ENCODE measurements at places on chromosomes 1 and 21. TPM values are rescaled to one million over a fixed set of nuclear protein-coding genes. Genes with fewer than 3 reads are reported as not detected.

GRCh38 chr1:155934097-155934935 is at the start of gene KHDC4:
Gene KHDC4, minus strand, starts transcription at chr1:155934413. Its CDS starts 40 bp downstream, at chr1:155934373.
- H3K4me3 ChIP-seq: peak within 1 kb of the TSS; percentile 96
- H3K4me1 ChIP-seq: peaks cover 42% of the 10 kb centered on the region
- H3K36me3 ChIP-seq: peaks cover 30% of the 10 kb centered on the region
- peak; percentile 97 for DNase-seq
- peak within 1 kb of the TSS; percentile 97 for H3K27ac ChIP-seq

- H3K4me1 ChIP-seq: no peaks in the 10 kb centered on the region
- no peaks in the 10 kb centered on the region for H3K36me3 ChIP-seq
- H3K27ac ChIP-seq: no peak overlapping the region
- H3K27me3 ChIP-seq: no peaks in the 10 kb centered on the region
- no peak overlapping the region for H3K4me3 ChIP-seq
These were observed 2.2 kb downstream of the REG4 start for GRCh38 chr1:119808972-119809550.

DNA sequence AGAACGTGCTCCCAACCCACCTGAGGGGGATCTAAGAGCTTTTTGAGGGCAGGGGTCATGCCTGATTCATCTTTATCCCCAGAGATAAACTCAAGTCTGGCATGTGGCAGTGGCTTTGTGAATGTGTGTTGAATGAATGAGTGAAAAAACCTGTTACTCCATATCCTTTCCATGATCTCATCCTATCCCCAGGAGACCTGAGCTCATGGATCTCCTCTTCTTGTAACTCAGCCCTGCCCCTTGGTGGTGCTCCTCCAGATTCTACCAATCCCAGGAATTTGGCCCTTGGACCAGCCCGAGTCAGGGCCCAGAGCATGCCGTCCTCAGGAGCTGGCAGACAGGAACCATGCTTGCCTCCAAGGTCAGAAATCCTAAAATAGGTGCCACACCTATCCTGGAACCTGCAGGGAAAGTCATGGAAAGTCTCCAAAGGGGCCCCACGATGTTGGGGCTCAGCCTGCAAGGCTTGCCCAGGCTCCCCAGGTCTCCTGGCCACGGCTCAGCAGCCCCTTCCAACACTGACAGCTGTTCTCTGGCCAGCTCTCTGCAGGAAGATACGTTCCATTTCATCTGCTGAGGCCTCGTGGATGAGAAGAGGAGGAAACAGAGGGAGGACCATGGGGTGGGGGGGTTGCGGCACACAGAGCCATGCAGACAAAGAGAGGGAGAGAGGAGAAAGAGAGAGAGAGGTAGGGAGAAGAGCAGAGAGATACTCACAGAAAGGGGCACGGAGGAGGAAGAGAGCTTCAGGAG is 214.6 kb downstream of the TRABD2B start:
- no peaks in the 10 kb centered on the region for H3K27me3 ChIP-seq
- H3K4me1 ChIP-seq: no peaks in the 10 kb centered on the region
- H3K4me3 ChIP-seq: no peak overlapping the region
- DNase-seq: no peak
- H3K36me3 ChIP-seq: no peaks in the 10 kb centered on the region
- no peak overlapping the region for H3K27ac ChIP-seq

DNA sequence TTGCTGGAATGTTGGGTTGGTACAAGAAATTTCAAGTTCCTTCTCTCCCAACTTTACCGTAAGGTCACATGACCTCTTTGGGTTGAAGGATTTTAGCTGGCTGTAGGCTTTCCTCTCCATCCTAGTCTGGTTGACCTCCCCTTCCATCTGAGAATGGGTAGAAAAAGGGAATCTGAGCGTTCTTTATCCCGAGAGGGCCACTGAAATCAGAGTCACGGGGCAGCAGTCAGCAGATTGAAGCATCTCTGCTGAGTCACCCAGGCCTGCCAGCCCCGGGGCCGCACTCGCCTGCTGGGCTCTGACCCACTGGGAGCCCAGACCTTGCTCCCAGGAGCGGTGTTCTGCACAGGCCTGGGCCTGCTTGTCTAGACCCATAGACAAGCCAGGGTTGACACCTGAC is 31.0 kb downstream of the TMCC2 start:
- H3K27ac ChIP-seq: no peak overlapping the region
- no peaks in the 10 kb centered on the region for H3K27me3 ChIP-seq
- peaks cover 7% of the 10 kb centered on the region for H3K4me1 ChIP-seq
- DNase-seq: no peak
- H3K36me3 ChIP-seq: no peaks in the 10 kb centered on the region

DNA sequence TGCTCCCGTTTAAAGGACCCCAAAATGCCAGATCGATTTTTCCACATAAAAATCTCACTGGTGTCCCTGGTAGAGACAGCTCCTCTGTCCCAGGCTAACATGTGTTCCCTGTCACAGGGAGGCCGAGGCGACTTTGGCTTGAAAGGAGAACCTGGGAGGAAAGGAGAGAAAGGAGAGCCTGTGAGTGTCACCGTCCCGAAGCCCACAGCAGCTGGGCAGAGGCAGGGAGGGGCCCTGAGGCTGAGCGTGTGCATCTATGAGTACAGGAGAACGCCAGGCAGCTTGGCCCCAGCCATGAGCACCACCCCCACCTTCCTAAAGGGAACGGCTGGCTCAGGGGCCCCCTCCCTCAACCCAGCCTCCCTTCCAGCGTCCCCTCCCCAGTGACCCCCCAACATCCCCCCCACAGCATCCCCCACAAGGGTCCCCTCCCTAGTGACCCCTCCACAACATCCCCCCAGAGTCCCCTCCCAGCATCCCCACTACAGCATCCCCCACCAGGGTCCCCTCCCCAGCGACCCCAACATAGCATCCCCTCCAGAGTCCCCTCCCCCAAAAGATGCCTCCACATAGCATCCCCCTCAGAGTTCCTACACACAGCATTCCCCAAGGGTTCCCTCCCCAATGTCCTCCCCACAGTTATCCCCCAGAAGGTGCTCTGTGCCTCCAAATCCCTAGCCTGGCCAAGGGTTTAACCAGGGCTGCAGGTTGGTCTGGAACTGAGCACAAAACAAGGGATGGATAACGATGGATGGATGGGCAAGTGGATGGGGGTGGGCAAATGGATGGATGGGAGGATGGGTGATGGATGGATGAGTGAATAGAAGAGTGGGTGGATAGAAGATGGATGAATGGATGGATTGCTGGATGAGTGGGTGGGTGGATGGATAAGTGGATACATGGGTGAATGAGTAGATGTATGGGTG is 25.1 kb downstream of the COL6A2 start:
- no peaks in the 10 kb centered on the region for H3K4me1 ChIP-seq
- no peak for DNase-seq
- H3K4me3 ChIP-seq: no peak overlapping the region
- H3K27me3 ChIP-seq: no peaks in the 10 kb centered on the region

DNA sequence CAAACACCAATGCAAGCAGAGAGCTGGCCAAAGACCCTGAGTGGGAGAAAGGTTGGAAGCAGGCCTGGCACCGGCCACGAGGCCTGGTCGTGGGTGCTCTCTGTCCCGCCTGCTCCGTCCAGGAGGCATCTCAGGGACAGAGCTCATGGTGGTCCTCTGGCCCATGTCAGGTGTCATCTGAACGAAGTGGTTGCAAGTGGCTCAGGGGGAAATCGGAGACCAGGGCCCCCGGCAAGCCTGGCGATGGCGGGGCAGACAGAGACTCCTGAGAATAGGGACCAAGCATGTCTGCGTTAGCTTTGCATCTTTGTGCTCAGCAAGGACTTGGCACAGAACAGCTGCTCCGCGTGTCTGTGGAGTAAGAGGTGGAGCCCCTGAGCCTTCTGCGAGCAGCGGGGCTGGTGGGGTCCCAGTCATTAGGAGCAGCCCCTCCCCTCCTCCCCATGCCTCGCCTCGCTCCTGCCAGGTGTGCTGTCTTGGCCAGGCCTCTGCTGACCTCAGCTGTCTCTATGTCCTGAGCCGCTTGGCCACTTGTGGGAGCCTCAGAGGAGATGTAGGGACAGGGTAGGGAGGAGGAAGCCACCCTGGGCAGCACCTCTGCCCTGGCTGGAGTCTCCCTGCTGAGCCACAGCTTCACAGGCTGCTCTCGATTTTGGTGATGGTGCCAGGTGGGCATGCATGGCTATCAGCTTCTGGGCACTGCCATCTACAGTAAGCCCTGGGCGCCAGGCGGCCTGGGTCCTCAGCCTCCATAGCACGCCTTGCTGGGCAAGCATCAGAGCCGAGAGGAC is 362.9 kb upstream of the VAMP3 start:
- H3K27ac ChIP-seq: no peak overlapping the region
- no peak for DNase-seq
- H3K36me3 ChIP-seq: no peaks in the 10 kb centered on the region

DNA sequence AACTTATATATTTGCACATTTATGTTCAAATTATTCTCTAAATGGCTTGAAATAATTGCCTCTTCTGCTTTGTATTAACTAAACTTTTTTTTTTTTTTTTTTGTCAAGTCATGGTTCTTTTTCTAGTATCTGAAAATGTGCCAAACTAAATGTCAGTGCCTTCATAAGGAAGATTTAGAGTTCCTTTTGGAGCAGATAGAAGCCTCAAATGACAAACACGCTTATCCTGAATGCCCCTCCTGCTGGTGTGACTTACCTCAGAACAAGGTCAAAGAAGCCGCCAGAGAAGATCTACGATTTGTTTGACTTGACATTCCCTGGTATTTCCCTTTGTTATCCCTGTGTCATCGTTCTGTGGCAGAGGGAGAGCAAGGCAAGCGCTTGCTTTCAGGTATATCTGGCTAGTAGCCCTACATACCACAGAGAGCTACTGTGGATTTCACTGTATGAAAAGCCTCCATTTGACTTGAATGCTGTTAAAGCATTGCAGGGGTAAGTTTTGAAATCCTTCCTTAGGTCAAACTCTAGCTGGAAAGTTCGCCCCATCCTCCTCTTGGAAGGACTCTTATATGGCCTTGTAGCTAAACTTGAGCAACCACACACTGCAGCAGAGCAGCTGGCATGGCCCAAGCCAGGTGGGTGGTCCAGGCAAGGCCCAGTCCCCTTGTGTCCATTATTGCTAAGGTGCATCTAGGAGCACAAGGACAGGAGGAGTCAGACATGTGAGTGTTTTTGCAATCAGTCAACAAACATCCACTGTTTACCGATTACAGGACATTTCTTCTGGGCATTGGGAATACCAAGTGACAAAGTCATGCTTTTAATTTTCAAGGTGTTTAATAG is 285.4 kb upstream of the USP25 start:
- DNase-seq: no peak
- no peaks in the 10 kb centered on the region for H3K4me1 ChIP-seq
- no peaks in the 10 kb centered on the region for H3K27me3 ChIP-seq
- no peak overlapping the region for H3K27ac ChIP-seq
- no peak overlapping the region for H3K4me3 ChIP-seq
- no peaks in the 10 kb centered on the region for H3K36me3 ChIP-seq

DNA sequence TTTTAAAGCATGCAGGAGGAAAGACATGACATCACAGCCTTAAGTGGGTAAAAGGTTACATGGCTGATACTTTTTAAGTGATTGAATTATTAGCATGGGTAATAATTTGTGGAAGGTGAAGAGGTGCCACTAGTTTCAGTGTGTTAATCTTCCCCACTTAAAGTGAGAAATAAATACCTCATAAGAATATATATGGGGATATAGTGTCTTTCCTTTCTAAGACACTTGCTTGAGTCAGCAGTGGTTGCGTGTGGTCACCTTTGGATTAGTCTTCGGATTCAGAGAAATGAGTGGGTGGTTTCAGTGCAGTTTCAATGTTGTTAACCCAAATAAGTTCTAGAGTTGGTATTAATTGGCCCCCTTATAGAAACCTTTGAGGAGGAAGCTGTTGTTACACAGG is 94.1 kb downstream of the ADGRL2 start:
- H3K27me3 ChIP-seq: no peaks in the 10 kb centered on the region
- DNase-seq: no peak
- no peaks in the 10 kb centered on the region for H3K36me3 ChIP-seq

DNA sequence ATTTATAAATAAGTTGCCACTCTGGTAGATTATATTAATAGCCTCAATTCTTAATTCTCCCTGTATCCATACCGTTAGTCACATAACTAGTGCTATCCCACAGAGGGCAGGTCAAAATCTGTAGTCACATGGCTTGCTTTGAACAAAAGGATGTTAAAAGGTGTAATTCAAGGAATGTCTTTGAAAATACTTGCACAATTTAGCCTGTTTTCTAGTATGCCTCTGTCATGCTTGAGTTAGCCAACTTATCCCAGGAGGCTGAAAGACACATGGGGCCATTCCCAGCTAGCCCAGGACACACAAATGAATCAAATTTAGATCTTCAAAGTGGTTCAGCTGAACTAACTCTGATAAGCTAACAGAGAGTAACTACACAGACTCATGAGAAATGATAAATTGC is 758.5 kb upstream of the NEGR1 start:
- no peaks in the 10 kb centered on the region for H3K4me1 ChIP-seq
- DNase-seq: no peak
- H3K36me3 ChIP-seq: no peaks in the 10 kb centered on the region
- no peak overlapping the region for H3K4me3 ChIP-seq
- no peaks in the 10 kb centered on the region for H3K27me3 ChIP-seq
- H3K27ac ChIP-seq: no peak overlapping the region

- no peak for DNase-seq
- H3K27me3 ChIP-seq: no peaks in the 10 kb centered on the region
- no peak overlapping the region for H3K27ac ChIP-seq
- no peaks in the 10 kb centered on the region for H3K4me1 ChIP-seq
These were observed 296.0 kb downstream of the PTPRU start for GRCh38 chr1:29532285-29532684.

GRCh38 chr1:55197099-55197498 is 18.1 kb downstream of the USP24 start:
- no peaks in the 10 kb centered on the region for H3K36me3 ChIP-seq
- peaks cover 61% of the 10 kb centered on the region for H3K4me1 ChIP-seq
- no peak overlapping the region for H3K4me3 ChIP-seq
- H3K27me3 ChIP-seq: no peaks in the 10 kb centered on the region
- no peak for DNase-seq

DNA sequence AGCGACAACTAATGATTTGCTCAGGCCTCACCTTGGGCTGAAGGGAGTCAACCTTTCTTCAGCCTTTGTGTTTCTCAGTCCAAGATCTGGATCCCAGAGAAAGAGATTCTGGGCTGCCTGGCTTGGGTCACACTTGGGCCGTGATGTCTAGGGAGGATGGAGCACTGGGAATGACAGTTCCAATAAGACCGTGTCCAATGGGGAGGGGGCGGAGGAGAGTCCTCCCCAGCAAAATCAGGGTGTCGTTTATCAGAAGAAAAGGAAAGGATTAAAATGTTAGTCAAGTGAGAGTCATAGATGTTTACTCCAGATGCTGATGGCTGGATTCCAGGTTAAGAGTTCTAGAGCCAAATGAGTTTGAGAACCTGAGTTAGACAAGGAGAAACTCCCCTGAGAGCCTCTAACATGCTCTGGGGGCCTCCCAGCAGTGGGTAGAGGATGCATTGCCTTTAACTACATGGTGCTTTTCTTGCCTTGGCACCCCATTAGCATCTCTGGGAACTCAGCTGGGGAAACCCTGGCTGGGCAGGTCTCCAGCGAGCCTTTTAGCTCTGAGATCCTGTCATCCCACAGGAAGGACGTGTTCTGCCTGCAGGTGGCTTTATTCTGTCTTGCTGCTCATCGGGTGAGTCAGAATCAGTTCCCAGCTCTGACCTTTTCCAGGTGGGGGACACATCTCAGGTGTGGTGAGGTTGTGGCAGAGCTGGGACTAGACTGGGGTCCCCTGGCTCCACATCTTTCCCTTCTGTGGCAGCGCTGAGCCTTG is 22.2 kb downstream of the NIPAL3 start:
- no peaks in the 10 kb centered on the region for H3K27me3 ChIP-seq
- H3K36me3 ChIP-seq: peaks cover 13% of the 10 kb centered on the region
- no peak overlapping the region for H3K4me3 ChIP-seq
- no peak overlapping the region for H3K27ac ChIP-seq
- peaks cover 9% of the 10 kb centered on the region for H3K4me1 ChIP-seq

The TMEM240 gene
- 0.59 TPM for total RNA-seq

The PCSK9 gene
- total RNA-seq: not detected

The HENMT1 gene
- total RNA-seq: 29.6 TPM

The ADAMTS5 gene
- not detected for total RNA-seq

The MCOLN2 gene
- 110 TPM for total RNA-seq

The LCE1D gene
- not detected for total RNA-seq

The CFAP74 gene
- total RNA-seq: not detected

The PSMB4 gene
- 492 TPM for total RNA-seq

All from CD8-positive, alpha-beta memory T cell (primary cell).